ENCODE measurements at places on chromosomes 1 and 21.

DNA sequence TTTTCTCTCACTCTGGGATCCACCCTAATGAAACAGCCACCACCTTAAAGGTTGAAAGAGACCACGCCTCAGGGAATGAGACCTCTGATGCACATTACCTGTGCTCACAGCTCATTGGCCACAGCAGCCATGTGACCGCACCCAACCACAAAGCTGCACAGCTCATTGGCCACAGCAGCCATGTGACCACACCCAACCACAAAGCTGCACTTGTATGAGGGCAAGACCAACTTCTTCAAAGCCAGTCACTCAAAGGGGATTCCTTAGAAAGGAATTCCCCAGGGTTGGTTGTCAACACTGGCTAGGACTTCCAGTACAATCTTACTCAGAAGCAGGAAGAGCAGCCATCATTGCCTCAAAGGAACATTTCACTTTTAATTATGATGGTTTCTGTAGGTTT lies 43.6 kb upstream of the PDE9A start:
- no peaks in the 10 kb centered on the region for H3K4me1 ChIP-seq
- H3K27me3 ChIP-seq: peaks cover 3% of the 10 kb centered on the region
- peaks cover 26% of the 10 kb centered on the region for H3K36me3 ChIP-seq

DNA sequence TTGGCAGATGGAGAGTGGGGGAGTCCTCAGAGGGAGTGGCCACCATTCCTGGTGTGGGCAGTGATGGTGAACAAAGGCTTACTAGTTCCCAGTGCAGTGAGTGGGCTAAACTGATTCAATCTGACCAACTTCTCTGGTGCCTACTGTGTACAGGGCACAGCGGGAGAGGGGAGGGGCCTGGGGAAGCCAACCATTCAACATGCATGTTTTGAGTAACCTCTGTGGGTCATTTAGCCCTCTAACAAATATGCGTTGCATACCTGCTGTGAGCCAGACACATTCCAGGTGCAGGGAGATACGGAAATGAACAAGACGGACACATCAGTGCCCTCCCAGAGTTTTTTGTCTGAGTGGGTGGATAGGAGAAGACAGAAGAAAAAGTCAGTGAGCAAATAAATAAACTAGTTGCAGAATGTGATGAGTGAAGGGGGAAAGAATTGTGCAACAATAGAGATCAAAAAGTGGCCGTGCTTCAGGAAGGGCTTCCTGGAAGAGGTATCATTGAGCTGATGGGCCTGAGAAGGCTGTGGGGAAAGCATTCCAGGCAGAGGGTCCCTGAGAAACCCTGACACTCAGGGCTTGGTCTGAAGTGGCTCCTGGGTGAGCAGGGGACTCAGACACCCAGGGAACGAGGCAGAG lies 78.8 kb downstream of the EPHB2 start:
- H3K27me3 ChIP-seq: peaks cover 3% of the 10 kb centered on the region
- no peak overlapping the region for H3K4me3 ChIP-seq
- no peaks in the 10 kb centered on the region for H3K4me1 ChIP-seq

DNA sequence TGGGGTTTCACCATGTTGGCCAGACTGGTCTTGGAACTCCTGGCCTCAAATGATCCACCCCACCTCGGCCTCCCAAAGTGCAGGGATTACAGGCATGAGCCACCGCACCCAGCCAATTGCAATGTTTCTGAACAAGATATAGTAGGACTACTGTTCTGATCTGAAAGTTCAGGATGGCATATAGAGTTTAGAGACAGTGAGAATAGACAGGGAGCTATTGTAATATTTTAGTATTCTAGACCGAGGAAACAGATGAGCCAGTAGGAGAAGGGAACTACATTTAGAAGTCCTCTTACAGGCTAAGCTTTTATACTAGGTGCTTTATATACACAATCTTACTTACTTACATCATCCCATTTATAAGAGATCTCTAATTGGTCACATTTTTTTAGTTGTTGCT lies 33.1 kb downstream of the SOAT1 start:
- 0 out of 2 replicates have a peak, but pooled peaks cover 5% of the 10 kb centered on the region for H3K4me1 ChIP-seq
- H3K4me3 ChIP-seq: no peak overlapping the region
- H3K27me3 ChIP-seq: peaks cover 3% of the 10 kb centered on the region
- H3K27ac ChIP-seq: no peak overlapping the region
- no peak for DNase-seq

GRCh38 chr1:115186711-115187265 lies 97.5 kb upstream of the TSPAN2 start:
- no peak overlapping the region for H3K4me3 ChIP-seq
- H3K36me3 ChIP-seq: peaks cover 25% of the 10 kb centered on the region
- no peak overlapping the region for H3K27ac ChIP-seq
- no peaks in the 10 kb centered on the region for H3K27me3 ChIP-seq
- peaks cover 99% of the 10 kb centered on the region for H3K4me1 ChIP-seq
- no peak for DNase-seq

GRCh38 chr1:191929383-191929782 lies 228.9 kb upstream of the RGS18 start:
- no peak overlapping the region for H3K4me3 ChIP-seq
- no peaks in the 10 kb centered on the region for H3K36me3 ChIP-seq
- H3K4me1 ChIP-seq: no peaks in the 10 kb centered on the region
- H3K27me3 ChIP-seq: no peaks in the 10 kb centered on the region
- H3K27ac ChIP-seq: no peak overlapping the region

DNA sequence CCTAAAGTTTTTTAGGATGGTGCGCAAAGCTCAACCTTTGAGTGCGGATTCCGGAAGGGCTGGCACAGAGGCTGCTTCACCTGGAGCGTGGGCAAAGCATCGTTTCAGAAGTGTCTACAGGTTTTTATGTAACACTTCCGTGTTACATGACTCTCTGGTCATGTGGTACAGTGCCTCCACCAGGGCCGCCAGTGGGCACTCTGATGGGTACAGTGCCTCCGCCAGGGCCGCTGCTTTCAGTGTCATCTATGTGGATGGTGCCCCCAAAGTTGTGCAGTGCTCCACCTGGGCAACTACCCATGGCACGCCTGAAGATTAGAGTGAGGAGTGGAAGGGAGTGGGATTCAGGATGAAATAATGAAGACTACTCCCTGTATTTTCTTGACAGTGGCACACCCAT lies 101.4 kb upstream of the C1orf174 start:
- no peak overlapping the region for H3K4me3 ChIP-seq
- no peaks in the 10 kb centered on the region for H3K27me3 ChIP-seq
- no peaks in the 10 kb centered on the region for H3K4me1 ChIP-seq
- no peak for DNase-seq
- no peak overlapping the region for H3K27ac ChIP-seq

DNA sequence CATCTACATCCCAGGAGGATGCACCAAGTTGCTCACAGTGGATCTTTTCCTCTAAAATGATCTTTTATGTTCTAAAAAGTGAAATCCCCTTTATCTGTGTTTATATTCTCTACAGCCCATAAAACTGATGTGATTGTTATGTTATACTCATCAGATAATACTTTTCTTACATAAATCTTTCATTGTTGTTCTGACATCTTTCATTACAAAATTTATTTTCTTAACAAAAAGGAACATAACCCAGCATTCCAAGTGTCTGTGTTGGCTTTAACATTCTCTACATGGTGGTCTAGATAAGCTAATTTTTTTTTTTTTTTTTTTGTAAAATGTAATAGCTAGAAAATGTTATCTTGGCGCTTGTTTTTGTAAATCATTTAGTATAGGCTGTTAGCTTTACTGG lies 8.3 kb upstream of the CACYBP start:
- peaks cover 3% of the 10 kb centered on the region for H3K27me3 ChIP-seq
- H3K4me1 ChIP-seq: peaks cover 43% of the 10 kb centered on the region
- no peak overlapping the region for H3K27ac ChIP-seq
- no peaks in the 10 kb centered on the region for H3K36me3 ChIP-seq

DNA sequence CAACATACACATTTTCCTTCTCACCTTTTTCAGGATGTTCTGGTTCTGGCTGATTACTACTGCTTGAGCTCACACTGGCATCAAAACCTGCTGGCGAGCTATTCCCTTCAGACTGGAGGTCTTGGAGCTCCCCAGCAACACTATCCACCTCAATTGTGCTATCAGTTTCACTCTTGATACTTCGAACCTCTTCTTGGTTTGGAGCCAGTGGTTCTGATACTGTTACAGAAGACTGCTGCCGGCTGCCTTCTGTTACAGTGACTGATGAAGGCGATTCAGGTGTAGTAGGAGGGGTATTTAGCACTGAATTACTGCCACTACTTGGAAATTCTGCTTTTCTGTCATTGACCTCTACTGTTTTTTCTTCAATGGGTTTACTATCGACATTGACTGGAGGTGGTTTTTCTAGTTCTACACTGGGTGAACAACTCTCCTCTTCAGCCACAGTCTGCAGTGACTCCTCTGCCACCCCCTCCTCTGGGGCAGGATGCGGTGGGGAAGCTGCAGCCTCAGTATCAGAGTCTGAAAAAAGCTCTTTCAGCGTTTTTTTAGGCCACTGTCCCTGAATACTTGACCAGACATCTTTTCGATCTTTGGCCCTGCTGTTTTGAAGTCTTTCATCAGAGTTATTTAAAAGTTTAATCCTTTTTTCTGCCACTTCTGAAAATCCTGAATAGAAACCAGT lies 20.7 kb upstream of the RBM34 start:
- H3K4me1 ChIP-seq: no peaks in the 10 kb centered on the region
- no peak overlapping the region for H3K4me3 ChIP-seq
- no peak overlapping the region for H3K27ac ChIP-seq
- H3K27me3 ChIP-seq: no peaks in the 10 kb centered on the region
- peaks cover 7% of the 10 kb centered on the region for H3K36me3 ChIP-seq

- H3K4me3 ChIP-seq: no peak overlapping the region
- H3K36me3 ChIP-seq: no peaks in the 10 kb centered on the region
- no peaks in the 10 kb centered on the region for H3K4me1 ChIP-seq
- DNase-seq: no peak
- no peak overlapping the region for H3K27ac ChIP-seq
- H3K27me3 ChIP-seq: peaks cover 38% of the 10 kb centered on the region
These were observed 86.7 kb downstream of the CCDC185 start for GRCh38 chr1:223479718-223480425.

- H3K4me1 ChIP-seq: no peaks in the 10 kb centered on the region
- no peaks in the 10 kb centered on the region for H3K36me3 ChIP-seq
- no peak overlapping the region for H3K4me3 ChIP-seq
These were observed 17.7 kb downstream of the PLA2G5 start for GRCh38 chr1:20087668-20088067.

- H3K27me3 ChIP-seq: peaks cover 3% of the 10 kb centered on the region
- H3K27ac ChIP-seq: peak overlapping the region; percentile 75
- peaks cover 26% of the 10 kb centered on the region for H3K36me3 ChIP-seq
- DNase-seq: peak; percentile 66
These were observed 19.5 kb downstream of the MAP7D1 start for GRCh38 chr1:36175137-36176095.

DNA sequence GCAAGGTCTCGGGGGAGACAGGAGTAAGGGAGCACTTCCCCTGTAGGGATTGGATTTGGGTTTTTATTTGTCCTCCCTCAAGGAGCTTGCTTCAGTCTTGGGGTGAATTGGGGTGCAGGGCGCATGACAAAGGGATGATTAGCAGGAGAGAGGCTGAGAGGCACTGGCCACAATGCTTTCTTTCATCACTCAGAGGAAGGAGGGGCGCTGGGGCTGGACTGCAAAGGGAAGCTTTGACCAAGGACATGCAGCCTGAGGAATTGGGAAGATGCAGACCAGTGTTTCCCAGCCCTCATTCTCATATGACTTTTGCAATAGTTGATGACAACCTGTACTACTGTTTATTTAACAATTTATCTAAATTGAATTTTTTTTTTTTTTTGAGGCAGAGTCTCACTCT lies 34.1 kb upstream of the PDPN start:
- no peak for DNase-seq
- no peaks in the 10 kb centered on the region for H3K36me3 ChIP-seq
- no peak overlapping the region for H3K27ac ChIP-seq
- H3K4me1 ChIP-seq: no peaks in the 10 kb centered on the region
- H3K27me3 ChIP-seq: peaks cover 6% of the 10 kb centered on the region
- no peak overlapping the region for H3K4me3 ChIP-seq

DNA sequence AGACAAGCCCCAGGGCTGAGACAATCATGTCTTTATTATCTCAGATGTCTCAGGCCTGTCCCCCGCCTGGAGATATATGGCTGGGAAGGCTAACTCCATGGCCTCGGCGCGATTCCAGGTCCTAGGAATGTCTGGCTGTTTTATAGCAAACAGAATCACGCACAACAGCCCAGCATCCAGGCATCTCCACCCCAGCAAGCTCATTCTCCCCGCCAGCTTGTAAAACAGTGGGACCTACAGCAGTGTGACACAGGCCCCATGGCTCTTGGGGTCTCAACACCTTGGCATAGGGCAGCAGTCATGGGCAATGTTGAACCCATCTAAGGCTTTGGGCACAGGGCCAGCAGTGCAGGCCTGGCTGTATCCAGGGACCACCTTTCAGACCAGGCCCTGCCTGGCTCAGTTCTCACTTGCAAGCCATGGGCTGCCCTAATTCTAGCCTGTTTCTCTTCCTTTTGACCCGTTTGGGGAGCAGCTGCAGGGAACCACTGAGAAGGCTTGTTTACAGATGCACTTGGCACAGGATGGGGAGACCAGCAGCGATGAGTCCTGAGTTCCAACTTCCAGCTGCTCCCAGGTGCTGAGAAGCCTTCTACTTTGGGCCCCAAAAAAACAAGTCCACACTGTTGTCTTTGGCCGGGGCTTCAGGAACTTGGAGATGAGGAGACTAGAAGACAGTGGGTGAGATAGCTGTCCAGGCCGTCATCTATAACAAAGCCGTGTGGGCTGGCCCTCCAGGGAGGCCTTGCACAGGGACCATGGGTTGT lies 34.4 kb downstream of the WNT4 start:
- H3K36me3 ChIP-seq: peaks cover 25% of the 10 kb centered on the region
- peaks cover 72% of the 10 kb centered on the region for H3K4me1 ChIP-seq
- no peak for DNase-seq
- no peak overlapping the region for H3K4me3 ChIP-seq
- H3K27ac ChIP-seq: peak overlapping the region; percentile 43

DNA sequence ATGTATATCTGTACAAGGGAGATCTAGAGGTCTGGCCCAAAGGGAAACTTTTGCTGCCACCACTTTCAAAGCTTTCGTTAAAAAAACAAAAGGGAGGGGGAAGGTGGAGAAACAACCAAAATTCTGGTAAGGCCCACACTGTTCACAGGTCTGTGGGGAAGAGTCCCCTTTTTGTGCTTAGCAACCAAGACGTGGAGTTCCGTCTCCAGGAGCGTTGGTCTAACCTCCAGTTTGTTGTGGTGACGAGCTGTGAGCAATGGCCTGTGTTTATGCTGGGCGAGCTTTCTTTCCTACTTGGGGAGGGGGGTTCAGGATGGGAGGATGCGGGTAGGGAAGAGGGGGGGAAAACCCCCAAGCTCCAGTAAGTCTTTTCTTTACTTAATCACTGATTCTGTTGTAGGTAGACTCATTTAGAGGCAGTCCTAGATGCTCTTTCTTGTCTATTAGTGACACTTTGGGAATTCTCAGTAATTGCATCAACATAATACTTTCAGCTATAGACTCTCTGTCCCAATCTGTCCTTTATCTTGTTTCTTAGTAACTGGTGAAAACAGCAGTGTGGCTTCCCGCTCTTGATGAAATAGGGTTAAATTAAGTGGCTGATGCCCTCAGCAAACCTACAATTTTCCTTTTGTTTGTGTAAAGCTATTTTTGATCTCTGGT lies 1.5 kb downstream of the HIPK1 start:
- H3K36me3 ChIP-seq: peaks cover 11% of the 10 kb centered on the region
- H3K27me3 ChIP-seq: peaks cover 12% of the 10 kb centered on the region
- peak; percentile 82 for DNase-seq
- H3K27ac ChIP-seq: peak overlapping the region; percentile 100
- H3K4me1 ChIP-seq: peaks cover 56% of the 10 kb centered on the region

- peak overlapping the region; percentile 83 for H3K27ac ChIP-seq
- H3K4me1 ChIP-seq: peaks cover 74% of the 10 kb centered on the region
These were observed 116.7 kb upstream of the F3 start for GRCh38 chr1:94658221-94658620.

- DNase-seq: no peak
- H3K4me3 ChIP-seq: no peak overlapping the region
- H3K4me1 ChIP-seq: no peaks in the 10 kb centered on the region
- peaks cover 13% of the 10 kb centered on the region for H3K36me3 ChIP-seq
- no peaks in the 10 kb centered on the region for H3K27me3 ChIP-seq
These were observed 15.4 kb upstream of the VSIG8 start for GRCh38 chr1:159877695-159878444.
